Left ventricle myocardium inferior (tissue), 1 donor: ENCODE measurements at places on chromosomes 5 and 9. TPM values are rescaled to one million over a fixed set of nuclear protein-coding genes. Genes with fewer than 3 reads are reported as not detected.

DNA sequence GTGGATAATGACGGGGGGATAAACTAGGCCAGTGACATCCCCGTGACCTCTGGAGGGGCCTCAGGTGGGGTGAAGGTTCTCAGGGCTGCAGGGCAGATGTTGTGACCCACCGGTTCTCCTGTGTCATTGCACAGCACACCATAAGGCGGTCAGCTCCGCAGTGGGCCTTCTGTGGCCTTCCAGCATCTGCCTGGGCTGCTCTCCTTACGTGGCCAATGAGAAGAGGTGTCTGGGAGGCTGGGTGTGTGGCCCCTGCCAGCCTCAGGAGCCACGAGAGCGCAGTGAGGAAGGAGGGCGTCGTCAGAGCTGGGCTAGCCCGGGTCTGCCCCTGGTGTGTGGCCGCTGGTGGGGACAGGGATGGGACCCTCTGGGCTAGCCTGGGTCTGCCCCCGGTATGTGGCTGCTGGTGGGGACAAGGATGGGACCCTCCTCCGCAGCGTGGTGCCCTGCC, 48.7 kb downstream of the COL5A1 start:
- DNase-seq, result no peak

CDH6 gene
- total RNA-seq, result 2.8 TPM

EGR1 gene
- 7.8 TPM for total RNA-seq

GRCh38 chr9:136846376-136847087, 2.7 kb upstream of the PHPT1 start:
- no peak for DNase-seq

DNA sequence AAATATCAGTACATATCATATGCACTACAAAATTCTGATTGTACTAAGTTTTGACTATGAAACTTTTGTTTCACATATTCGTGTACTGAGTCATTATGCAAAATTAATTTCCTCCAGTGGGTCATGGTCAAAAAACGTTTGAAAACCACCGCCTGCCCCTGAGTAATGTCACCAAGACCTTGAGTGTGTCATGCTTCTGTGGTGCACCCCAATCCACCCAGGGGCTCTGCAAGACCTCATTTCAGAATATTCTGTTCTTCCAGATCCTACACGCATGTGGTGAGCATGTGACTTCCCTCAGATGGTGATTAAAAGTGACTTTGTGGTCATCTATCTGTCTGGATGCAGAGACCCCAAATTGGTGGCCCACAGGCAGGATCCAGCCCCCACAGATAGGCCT, 31.0 kb downstream of the ABLIM3 start:
- DNase-seq, result no peak

DNA sequence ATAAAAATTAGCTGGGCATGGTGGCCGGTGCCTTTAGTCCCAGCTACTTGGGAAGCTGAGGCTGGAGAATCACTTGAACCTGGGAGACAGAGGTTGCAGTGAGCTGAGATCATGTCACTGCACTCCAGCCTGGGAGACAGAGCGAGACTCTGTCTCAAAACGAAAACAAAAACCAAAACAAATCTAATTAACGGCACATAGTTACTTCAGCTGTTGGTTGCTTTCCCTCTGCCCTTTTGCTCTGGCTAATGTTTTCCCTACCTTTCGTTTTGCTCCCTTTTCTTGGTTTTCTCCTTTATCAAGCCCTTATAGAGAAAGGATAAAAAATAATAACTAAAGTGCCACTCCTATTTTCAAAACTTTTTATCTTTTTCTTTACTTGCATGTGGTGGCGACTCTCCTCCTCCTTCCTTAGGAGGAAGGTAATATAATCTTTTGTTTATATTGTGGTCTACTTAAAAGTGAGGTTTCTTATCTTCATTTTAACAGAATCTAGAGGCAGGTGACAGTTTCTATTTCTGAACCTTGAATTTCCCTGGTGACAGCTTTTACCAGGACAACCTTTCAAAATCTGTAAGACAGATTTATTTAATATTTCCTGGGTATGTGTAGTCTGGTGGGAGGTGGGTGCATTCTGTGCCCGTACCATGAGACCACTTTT, 125.4 kb downstream of the ARHGEF28 start:
- no peak for DNase-seq

SLC6A7 gene
- not detected for total RNA-seq

DNA sequence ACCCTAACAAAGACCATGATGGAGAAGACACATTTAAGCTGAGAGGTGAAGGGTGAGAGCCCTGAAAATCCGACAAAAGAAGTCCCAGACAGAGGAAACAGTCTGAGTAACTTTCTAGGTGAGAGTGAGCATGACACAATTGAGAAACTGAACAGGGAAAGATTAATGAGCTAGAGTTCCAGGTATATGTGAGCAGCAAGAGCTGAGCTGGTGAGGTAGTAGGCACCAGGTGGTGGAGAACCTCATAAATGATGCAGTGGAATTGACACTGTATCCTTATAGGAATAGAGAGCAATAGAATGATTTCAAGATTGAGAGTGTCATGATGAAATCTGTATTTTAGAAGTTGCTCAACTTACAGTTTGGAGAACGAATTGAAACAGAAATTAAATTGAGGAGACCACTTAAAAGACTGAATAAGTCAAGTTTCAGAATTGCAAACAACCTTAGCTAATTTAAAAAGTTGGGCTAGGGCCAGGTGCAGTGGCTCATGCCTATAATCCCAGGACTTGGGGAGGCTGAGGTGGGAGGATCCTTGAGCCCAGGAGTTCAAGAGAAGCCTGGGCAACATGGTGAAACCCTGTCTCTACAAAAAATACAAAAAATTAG, 89.8 kb downstream of the NREP start:
- DNase-seq, result no peak

UAP1L1 gene
- total RNA-seq, result 11.5 TPM

GRCh38 chr5:103010168-103010567, 109.8 kb downstream of the GIN1 start:
- no peak for DNase-seq

ZBED3 gene
- total RNA-seq, result 7.8 TPM

PCDHAC2 gene
- 0.36 TPM for total RNA-seq

DNA sequence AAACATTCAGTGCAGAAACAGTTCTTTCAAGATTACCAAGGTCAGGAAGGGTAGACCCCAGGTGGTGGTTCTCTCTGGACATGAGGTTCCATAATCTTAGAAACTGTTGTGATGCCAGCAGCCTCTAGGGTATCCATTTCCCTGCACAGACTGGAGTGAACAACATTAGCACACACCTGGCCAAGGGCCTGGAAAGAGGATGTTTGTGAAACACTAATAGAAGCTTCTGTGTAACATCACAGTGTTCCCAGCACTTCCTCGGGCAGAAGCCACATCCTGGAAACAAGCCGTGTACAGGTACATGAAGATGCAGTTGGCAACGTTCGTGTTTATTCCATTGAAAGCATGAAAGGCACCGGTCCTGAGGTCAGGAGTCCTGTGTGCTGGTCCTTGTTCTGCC, 598.2 kb upstream of the KLF4 start:
- DNase-seq, result no peak

FIBCD1 gene
- 0.58 TPM for total RNA-seq

DNA sequence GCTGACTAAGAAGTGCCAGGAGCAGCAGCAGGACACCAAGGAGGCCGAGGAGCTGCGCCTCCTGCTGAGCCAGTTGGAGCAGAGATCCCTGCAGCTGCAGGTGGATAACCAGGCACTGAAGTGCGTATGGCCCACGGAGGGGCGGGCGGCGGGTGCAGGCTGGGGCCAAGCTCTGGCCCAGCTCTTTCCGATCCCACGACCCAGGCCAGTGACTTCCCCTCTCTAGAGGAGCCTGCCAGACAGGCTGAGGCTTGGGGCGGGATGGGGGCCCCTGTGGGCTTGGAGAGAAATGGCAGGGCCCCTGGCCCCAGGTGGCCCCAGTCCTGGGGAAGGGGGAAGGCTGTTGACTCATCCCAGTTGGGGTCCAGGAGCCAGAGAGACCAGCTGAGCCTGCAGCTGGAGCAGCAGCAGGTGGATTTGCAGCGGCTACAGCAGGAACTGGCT, 3.6 kb downstream of the PTRH1 start:
- no peak for DNase-seq

GRCh38 chr9:114591291-114591787, 3.8 kb downstream of the ATP6V1G1 start:
- no peak for DNase-seq

DNA sequence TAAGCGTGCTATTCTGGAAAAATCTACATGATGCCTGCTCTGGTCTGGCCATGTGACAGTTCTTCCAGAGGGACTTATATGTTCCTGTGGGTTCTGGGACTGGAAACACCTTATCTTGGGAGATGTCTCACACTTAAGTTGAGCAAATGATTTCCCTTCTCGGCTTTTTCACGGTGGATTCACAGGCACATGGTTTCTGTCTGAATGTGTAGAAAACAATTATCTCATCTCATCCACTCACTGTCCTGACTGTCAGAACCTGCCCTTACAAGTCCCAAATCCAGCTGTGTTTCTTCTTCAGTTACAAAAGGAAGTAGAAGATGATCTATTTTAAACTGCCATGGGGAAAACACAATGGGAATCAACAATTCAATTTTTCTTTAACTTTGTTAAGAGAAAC, 184.0 kb downstream of the SYK start:
- no peak for DNase-seq

SLC45A2 gene
- not detected for total RNA-seq

DNA sequence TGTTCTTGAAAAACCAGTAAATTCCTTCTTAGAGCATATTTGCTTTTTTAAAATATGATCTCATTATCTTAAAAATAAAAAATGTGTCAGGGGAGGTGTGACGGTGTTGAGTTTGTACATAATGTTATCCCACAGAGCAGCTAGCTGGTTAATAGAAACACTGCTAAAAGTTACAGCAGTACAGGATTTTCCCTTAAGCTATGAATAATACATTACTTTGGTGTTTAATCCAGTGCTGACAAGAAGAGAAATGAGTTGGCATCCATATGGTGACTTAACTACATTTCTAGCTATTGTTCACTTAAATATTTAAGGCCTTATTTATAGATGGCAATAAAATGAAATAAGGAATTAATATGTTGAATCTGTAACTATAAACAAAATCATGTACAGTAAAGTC, 883.1 kb downstream of the CDH18 start:
- no peak for DNase-seq

- DNase-seq, result no peak
Measured at GRCh38 chr9:136665111-136665703, 2.5 kb downstream of the EGFL7 start.

GRCh38 chr5:138843316-138844124, 31.6 kb downstream of the LRRTM2 start:
- DNase-seq, result no peak

GRCh38 chr5:61806491-61807020, 474.5 kb downstream of the ZSWIM6 start:
- no peak for DNase-seq

DNA sequence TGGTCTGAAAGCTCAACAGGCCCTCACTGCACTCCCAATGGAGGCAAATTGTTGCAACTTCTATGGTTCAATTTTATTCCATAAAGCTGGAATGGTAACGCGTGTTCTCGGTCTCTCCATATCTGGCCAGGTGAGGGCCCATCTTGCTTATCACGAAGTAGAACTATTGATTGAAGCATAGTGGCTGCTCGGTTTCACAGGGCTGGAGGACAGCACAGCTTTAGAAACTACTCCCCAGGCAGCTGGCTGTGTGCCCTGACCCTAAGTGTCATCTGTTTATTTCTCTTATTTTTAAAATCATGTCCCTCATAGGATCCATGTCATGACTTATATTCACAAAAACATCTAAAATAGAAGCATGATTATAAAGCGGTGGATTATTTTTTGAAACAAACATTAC, 223.4 kb downstream of the NPR3 start:
- no peak for DNase-seq

- DNase-seq, result no peak
Measured at GRCh38 chr9:37938121-37938891, 34.4 kb upstream of the SLC25A51 start.

GRCh38 chr5:175616083-175616482, 41.8 kb upstream of the HRH2 start:
- DNase-seq, result no peak

COL5A1 gene
- total RNA-seq, result 13.9 TPM

DNA sequence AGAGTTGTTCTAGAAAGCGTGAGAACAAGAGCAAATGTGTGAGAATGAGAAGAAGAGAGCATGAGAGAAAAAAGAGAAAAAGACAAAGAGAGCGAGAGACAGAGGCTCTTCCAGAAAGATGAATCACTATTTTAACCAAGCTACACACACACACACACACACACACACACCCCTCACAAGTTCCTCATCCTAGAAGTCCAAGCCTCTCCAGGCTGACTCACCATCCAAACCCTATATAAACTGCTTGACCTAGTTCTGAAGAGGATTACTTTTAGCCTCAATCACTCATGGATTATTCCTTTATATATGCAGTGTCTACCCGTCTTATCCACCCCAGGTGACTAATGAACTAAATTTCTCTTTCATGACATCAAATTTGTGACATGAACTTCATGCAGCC, 37.6 kb downstream of the C9orf57 start:
- DNase-seq, result no peak

RXRA gene
- 57.1 TPM for total RNA-seq

DNA sequence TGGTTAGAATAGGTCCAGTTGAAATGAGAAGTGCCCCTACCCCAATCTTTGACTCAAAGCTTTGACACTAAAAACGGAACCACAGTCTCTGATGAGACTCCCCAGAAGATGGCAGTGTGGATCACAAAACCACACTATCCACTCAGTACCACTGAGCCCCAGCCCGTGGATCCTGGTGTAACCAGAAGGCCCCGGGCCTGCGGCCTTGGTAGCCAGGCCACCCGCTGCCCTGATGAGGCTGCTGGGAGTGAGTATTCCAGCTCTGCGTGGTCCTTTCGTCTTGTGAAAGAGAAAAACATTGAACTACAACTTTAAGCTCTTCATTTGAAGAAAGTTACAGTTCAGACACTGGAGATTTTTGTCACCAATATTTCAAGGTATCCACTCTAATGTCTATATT, 42.2 kb upstream of the FBP1 start:
- DNase-seq, result peak; percentile 64

CDO1 gene
- total RNA-seq, result 6.8 TPM

DNA sequence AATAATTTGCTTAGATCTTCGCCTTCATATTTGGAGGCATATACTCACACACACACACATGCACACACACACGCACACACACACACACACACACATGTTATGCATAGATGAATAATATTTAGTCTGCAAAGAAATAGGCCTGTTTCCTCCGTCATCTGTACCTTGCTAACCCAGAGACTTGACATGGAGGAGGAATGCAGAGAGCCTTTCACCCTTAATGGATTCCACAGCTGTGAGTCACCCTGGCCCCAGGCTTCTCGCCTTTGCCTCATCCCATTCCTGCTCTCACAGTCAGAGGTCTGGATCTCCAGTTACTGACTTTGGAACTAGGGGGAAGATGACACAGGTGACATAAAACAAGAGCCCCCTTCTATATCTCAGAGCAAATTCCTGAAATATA, 29.7 kb downstream of the ZNF462 start:
- no peak for DNase-seq

DNA sequence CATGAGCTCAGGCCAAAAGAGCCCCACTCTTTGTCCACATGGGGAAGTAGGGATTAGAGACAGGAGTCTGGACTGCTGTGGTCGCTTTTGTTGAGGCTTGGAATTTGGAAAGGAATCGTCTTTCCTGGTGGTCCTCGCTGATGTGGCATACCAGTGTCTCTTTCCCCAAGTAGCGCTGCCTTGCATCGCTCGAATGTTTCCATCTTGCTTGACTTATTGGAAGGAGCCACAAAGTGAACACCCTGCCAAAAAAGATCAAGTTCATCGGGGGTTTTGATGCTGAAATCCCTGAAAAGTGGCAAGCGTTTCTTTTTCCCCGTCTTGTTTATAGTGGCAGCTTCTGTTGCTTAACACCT, 161.3 kb downstream of the MACROH2A1 start:
- no peak for DNase-seq

GRCh38 chr5:108720391-108720790, 27.3 kb upstream of the FER start:
- DNase-seq, result no peak
